Pancreas (tissue), 10 donors: ENCODE measurements at places on chromosomes 3 and 15. TPM values are rescaled to one million over a fixed set of nuclear protein-coding genes. Genes with fewer than 3 reads are reported as not detected.

Gene ARHGAP31
- total RNA-seq, result 3.8 TPM

Gene RAD18
- total RNA-seq, result 3.5 TPM

Gene TGM5
- total RNA-seq, result not detected

Gene CFAP92
- 0.42 TPM for total RNA-seq

Gene CA12
- 49.6 TPM for total RNA-seq
